Naive thymus-derived CD8-positive, alpha-beta T cell (primary cell): ENCODE measurements at places on chromosomes 11 and 22.

DNA sequence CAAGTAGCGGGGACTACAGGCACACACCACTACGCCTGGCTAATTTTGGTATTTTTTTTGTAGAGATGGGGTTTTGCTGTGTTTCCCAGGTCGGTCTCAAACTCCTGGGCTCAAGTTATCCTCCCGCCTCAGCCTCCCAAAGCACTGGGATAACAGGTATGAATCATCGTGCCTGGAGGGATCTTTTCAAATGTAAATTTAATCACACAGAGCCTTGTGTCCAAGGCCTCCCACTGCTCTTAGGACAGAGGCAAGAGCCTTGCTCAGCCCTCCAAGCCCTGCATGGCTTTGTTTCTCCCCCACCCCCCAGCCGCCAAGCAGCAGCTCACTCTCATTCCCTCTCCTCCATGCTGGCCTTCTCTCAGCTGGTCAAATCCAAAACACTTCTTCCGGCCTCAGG lies 75.3 kb upstream of the CREB3L1 start:
- DNase-seq, result no peak

- DNase-seq, result no peak
Measured at GRCh38 chr11:8228231-8228630, 35.4 kb downstream of the LMO1 start.

DNA sequence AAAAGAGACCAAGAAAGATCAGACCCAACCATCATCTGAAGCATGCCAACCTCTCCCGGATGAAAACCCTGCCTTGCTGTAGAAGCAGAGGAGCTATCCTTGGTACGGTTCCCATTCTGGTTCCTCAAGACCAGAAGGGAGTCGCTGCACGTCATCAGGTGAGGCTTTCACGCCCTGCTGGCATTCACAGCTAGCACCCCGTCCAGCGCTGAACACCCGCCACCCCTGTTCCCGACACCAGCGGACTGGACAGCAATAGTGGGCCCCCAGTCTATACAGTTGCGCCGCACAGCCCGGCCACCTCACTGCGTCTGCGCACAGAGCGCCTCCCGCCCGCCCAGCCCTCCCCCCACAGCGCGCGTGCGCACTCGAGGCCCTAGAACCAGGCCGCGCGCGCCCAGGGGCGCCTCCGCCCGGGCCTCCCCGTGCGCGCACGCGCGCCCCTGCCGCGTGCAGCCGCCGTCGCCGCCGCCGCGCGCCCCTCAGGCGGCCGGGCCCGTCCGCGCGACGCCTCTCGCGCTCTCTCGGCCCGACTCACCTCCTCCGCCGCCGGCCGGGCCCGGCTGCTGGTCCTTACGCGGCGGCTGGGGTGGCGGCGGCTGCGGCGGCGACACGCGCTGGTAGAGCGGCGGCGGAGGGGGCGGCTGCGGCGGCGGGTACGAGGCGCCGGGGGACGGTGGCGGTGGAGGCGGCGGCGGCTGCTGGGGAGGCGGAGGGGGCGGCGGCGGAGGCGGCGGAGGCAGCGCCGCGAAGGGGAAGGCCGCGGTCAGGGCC lies 706 bp downstream of the SF1 start:
- peak; percentile 84 for DNase-seq

- no peak for DNase-seq
Measured at GRCh38 chr11:95095858-95096587, 6.4 kb downstream of the ENDOD1 start.

DNA sequence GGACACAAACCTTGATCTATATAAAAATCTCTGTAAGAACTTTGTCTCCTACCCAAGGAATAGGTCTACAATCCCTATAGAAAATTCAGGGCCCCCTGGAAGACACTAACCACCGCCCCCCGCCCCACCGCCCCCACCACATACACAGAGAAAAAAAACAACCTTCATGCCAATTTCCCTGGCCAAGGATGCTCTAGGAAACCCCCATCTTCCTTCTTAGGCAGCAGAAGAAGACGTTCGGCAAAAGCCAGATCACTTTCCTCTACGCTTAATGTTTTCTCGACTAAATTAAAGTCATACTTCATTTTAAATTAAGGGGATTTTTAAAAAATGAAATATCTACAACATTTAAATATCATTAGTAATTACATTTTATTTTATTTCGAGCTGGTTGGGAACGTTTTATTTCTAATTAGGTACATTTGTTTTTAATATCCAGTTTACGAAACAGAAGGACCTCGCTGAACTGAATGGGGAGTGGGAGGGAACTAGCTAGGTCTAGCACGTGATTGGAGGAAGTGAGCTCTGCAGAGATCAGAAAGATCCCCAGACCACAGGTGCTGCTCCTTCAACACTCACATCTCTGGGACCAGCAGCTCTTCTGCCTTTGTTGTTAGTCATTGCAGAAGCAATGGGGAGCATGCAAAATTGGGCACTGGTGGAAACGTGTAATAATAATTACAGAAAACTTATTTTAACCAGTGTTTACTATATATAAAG lies 472.3 kb downstream of the MN1 start:
- peak; percentile 5 for DNase-seq

DNA sequence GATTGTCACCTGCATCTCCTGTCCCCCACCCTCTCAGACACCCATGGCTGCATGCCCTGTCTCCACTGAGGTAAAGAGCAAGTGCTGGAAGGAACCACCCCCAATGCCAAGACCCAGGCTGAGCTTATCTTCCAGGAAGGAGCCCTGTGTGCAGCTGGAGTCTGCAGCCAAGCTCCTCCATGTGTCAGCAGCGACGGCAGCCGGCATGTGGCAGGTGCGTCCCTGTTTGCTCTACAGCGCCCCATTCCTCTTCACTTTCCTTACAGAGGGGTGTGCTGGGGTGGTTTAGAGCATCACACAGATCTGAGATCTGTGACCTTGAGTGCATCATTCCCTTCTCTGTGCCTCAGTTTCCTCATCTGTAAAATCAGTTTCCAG lies 7.7 kb upstream of the MN1 start:
- no peak for DNase-seq

- no peak for DNase-seq
Measured at GRCh38 chr11:74269161-74269811, 42.2 kb downstream of the P4HA3 start.

DNA sequence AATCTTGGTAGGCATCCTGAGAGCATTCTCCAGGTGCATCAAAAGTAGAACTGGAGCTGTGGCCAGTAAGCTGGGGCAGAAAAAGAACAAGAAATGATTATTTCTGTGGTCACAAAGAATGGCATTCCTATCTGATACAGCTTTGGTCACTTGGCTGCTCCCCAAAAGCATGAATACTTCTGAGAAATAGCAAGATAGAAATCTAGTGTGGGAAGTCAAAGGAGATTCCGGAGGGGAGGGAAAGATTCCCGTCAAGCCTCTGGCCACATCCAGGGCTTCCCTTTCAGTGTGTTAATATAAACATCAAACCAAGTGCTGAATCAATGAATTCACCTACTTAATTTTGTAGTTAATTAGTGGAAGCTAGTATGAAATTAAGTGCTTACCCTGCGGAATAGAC lies 1185.4 kb downstream of the LRRC4C start:
- DNase-seq, result no peak

DNA sequence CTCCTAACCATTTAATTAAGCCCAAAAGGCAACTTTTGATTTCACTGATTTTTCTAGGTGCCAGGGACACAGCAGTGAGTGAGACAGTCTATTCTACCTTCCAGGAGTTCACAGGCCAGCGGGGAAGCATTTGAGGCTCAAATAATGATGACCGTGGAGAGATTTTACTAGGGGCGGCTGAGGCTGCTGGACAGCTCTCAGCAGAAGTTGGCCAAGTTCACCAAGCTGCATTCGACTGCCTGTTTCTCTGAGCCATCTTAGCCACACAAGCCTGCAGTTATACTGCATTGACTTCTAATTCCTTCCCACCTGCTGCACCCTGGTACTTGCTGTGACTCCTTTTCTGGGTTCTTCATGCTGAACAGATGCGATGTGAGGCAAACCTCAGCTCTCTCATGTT lies 168.9 kb upstream of the TBCEL start:
- DNase-seq, result no peak

DNA sequence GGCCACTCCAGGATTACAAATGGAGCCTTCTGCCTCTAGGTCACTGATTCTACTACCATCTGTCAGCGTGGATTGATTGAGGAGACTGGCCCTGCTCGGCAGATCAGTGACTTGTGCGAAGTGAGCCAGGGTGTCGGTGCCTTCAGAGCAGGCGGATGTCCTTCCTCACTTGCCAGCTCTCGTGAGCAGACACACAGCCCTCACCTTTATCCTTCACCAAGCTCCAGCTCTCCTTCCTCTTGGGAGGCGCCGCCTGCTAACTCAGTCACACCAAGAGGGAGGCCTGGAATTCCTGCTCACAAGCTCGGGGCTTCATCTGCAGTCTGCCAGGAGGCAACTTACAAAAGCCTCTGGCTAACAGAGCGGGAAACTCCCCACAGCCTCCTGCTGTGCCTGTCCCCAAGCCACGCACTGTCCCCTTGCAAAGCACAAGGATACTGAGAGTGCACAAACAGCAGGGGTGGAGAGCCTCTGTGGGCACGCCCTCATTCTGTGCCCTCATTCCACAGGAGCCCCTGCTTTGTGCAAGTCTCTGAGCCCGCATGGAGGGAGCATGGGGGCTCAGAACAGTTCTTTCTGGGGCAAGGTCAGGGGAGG lies 3.5 kb upstream of the TCF20 start:
- no peak for DNase-seq

GRCh38 chr11:253160-253885 lies 16.5 kb downstream of the PSMD13 start:
- no peak for DNase-seq

- no peak for DNase-seq
Measured at GRCh38 chr22:45422237-45422983, 8.9 kb downstream of the RIBC2 start.

- DNase-seq, result no peak
Measured at GRCh38 chr11:16891964-16892363, 122.2 kb downstream of the PLEKHA7 start.

- no peak for DNase-seq
Measured at GRCh38 chr11:69360606-69361005, 66.7 kb downstream of the MYEOV start.
